ENCODE measurements at places on chromosomes 4 and X.

- DNase-seq = no peak
Observed at GRCh38 chrX:21813612-21814368, 25.6 kb upstream of the MBTPS2 start.

GRCh38 chrX:72666451-72666850, 47.7 kb downstream of the PHKA1 start:
- DNase-seq = no peak

- no peak for DNase-seq
Observed at GRCh38 chrX:121260596-121261240, 213.3 kb downstream of the GLUD2 start.

DNA sequence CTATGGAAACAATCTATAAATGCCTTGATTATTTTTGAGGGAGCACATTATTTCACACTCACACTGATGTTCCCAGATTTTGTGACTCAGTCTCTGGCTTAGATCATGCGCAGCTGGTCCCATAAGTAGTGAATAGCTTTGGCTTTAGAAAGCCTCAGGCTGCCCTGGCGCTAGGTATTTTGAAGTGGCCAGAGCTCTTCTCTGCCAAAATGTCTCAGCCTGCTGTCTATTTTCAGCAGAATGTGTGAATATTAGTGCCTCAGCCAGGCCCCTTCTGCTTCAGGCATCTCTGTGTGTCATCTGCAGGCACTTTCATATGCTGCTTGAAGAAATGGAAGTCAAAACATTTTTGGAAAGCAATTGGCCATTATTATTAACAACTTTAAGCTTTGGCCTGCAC, 931.0 kb upstream of the INTU start:
- DNase-seq = no peak

- no peak for DNase-seq
Observed at GRCh38 chrX:154098551-154098950, 1.0 kb upstream of the MECP2 start.

DNA sequence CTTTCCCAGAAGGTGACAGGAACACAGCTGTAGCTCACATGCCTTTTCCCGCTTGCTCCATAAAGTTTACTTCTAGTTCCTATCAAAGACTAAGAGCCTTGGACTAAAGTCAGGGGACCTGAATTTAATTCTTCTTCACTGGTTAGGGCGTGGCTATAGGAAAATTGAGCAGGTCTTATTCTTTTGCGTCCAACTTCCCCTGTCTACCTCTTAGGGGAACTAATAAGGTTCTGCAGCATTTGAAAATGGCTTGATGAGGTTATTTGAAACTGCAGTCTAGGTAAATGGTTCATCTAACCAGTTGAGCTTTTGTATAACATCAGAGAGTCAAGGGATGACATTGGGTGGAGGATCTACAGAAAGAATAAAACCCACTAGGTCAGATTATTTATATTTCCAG, 2.6 kb downstream of the ARHGAP10 start:
- no peak for DNase-seq

GRCh38 chr4:80360900-80361299, 25.4 kb downstream of the CFAP299 start:
- no peak for DNase-seq

GRCh38 chrX:149979126-149979644, 40.9 kb upstream of the EOLA2 start:
- no peak for DNase-seq

GRCh38 chr4:146190456-146190855, 14.9 kb downstream of the LSM6 start:
- no peak for DNase-seq

DNA sequence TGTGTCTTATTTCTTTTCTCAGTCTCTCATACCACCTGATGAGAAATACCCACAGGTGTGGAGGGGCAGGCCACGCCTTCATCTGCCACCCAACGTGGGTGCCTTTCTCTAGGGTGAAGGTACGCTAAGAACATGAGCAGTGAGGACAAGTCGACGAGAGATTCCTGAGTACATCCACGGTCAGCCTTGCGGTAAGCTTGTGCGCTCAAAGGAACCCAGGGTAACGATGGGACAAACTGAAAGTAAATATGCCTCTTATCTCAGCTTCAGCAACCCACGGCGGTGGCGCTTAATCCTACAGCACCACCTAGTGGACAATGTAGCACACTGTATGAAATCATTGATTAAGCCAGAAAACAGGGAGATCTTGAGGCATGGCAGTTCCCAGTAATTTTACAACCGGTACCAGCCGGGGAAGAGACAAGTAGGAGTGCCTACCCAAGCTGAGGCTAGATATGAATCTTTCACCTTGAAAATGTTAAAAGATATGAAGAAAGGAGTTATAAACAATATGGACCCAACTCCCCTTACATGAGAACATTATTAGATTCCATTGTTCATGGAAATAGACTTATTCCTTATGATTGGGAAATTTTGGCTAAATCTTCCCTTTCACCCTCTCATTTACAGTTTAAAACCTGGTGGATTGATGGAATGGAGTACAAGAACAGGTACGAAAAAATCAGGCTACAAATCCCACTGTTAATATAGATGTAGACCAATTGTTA, 63.0 kb downstream of the ZNF732 start:
- DNase-seq = peak; percentile 79

DNA sequence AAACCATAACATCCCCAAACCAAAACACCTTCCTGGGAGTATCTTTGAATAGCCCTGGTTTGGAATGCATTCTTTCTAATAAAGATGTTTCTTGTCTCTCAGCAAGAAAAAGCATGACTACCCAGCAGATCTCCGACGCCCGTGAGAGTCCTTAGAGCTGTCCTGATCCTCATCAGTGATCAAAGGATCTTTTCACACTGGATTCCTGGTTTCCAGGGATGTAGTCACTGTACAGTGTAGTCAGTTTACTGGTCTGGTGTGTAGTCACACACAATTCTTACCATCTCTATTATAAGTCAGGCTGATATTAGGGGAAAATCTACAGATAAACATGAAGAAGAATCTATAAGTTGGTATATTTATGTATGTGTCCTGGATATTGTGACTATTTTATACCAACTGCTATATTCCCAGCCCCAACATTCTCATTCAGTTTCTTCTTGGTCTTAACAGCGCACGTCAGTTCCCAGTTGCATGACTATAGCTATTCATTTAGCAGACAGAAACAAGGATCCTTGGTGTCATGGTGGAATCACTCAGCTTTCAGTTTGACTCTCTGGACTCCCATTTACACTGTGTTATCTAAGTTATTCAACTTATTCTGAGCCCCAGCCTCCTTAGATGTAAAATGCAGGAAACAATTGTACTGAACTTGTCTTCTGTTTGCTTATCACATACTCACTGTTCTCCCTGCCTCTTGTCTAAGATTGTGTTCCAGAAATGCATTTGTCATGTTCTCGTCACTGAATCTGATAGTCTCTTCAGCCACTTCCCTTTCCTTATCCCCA, 68.3 kb downstream of the SLIT2 start:
- DNase-seq = no peak

GRCh38 chrX:9433596-9433995, 31.3 kb upstream of the TBL1X start:
- no peak for DNase-seq

DNA sequence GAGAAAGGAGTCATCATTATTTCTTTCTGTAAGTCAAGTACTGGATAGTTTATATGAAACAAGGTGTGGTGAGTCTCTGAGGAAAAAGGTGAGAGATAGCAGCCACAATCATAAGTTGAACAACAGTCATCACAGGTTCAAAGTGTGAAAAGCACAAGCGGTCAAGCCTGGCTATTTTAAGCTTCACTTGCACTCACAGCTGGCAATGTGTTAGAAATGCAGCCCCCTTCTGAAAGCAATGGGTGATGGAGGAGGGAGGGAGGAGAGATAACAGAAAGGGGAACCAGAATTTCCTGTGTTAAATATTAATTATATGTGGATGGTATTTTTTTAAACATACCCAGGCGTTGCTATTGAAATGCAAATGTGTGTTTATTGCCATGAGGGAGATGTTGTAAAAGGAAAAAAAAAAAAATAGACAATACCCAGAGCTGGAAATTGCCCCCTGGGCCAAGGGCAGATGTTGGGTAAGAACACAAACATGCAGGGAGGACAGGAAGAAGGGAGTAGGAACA, 26.9 kb upstream of the BMP3 start:
- DNase-seq = no peak

- no peak for DNase-seq
Observed at GRCh38 chrX:109742722-109743121, 9.7 kb upstream of the ACSL4 start.

- DNase-seq = no peak
Observed at GRCh38 chrX:145823132-145823531, 5.5 kb downstream of the SLITRK2 start.

- DNase-seq = no peak
Observed at GRCh38 chr4:85778632-85779131, 303.7 kb downstream of the ARHGAP24 start.

- DNase-seq = no peak
Observed at GRCh38 chr4:114043116-114043515, 63.7 kb upstream of the ARSJ start.

GRCh38 chrX:103616676-103617186, 9.0 kb downstream of the TCEAL3 start:
- no peak for DNase-seq

DNA sequence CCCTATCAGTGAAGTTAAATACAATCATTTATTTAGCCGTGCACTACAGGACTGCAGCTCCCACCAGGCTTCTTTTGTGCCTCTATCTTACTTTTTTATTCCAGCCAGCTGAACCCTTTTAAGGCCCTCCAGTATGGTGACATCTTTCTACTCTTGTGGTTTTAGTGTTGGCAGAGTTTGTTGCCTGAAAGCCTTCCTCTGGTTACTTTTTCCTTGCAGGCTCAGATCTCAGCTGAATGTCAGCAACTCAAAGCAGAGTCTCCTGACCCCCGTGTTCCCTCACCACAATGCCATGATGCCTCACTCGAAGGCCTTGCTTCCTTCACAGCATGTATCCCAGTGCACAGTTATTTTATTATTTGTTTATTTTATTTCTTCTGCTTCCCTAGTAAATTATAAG, 818.9 kb upstream of the LCORL start:
- no peak for DNase-seq

GRCh38 chr4:142201041-142201440, 564.7 kb downstream of the IL15 start:
- no peak for DNase-seq

- peak; percentile 71 for DNase-seq
Observed at GRCh38 chr4:10554694-10555093, 97.5 kb upstream of the ZNF518B start.

- peak; percentile 69 for DNase-seq
Observed at GRCh38 chr4:6703786-6704185, 5.9 kb downstream of the MRFAP1L1 start.

- DNase-seq = no peak
Observed at GRCh38 chr4:113146876-113147358, 97.5 kb downstream of the ANK2 start.

GRCh38 chr4:57154926-57155325, 44.7 kb upstream of the IGFBP7 start:
- no peak for DNase-seq

DNA sequence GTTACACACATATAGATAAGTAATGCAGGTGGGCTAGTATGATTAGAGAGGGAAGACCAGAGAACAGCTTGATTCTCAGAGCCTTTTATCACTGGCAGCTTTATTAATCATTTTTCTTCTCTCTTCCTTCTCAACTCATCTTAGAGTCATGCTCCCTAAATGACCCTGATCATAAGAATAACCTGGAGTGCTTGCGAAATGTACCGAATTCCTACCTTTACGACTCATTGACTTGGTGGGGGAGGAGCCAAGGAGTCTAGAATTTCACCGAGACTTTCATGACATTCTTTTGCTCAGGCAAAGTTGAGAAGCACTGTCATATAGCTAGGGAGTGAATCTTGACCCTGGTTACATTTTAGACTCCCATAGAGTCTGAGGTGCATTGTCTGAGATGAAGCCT, 298.9 kb upstream of the PUDP start:
- DNase-seq = no peak

- DNase-seq = no peak
Observed at GRCh38 chr4:48968814-48969213, 17.3 kb upstream of the CWH43 start.

- DNase-seq = no peak
Observed at GRCh38 chr4:168659741-168660465, 163.1 kb downstream of the PALLD start.

DNA sequence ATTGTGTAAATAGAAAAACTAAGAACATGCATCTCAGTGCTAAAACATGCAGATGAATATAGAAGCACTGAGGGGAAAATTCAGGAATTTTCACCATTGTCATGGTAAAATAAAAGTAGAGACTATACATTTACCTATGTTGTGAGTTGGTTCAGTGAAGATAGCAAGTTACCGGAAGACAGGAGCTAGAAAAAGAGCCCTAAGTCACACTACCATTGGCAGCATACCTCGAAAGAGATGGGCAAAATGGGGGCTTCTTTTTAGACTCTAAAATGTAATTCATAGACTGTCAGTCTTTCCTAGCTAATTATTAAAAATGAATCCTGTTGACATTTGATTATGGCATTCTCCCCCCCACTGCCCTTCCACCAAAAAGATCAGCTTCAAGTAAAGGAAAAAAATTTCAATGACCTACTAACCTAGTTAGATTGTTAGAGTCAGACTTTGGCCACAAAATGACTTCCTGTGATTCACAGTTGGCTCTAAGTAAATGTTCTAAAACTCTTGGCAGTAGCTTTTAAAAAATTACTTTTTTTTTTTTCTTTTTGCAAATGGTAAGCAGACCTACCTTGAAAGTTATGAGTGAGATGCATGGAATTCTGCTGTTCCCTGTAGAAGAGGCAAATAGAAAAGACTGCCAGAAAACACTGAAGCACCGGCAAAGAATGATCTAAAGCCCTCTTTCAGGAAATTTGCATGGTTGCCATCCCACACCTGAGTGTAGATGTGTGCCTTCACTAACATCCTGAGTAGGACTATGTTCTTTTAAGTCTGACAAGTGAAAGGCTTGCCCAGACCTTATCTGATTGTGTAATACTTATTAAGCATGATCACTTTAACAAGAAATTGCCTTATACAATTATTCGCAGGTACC, 26.4 kb upstream of the ARSJ start:
- DNase-seq = no peak

GRCh38 chr4:22515145-22515887, 550 bp downstream of the ADGRA3 start:
- peak; percentile 34 for DNase-seq

GRCh38 chrX:120824021-120824420, 51.6 kb downstream of the CT47B1 start:
- no peak for DNase-seq

GRCh38 chr4:139253713-139254112, 26.3 kb downstream of the MGARP start:
- no peak for DNase-seq

DNA sequence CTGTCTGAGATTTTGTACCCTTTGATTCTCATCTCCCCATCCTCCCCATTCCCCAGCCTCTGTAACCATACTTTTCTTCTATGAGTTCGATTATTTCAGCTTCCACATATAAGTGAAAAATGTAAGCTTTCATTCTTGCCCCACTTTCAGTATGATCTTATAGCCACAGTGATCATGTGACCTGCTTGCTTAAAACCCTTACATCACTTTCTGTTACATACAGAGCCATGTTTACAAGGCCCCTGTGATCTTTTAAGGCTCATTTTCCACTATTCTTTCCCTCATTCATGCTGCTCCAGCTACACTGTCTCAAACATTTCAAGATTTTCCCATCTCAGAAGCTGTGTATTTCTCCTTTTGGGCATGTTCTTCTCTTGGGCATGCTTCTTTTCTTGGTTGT, 147.7 kb downstream of the DCK start:
- no peak for DNase-seq
